ENCODE measurements at places on chromosomes 1 and 21. TPM values are rescaled to one million over a fixed set of nuclear protein-coding genes. Genes with fewer than 3 reads are reported as not detected.

- no peak overlapping the region for H3K4me3 ChIP-seq
- no peak overlapping the region for H3K27ac ChIP-seq
- no peaks in the 10 kb centered on the region for H3K36me3 ChIP-seq
- no peaks in the 10 kb centered on the region for H3K4me1 ChIP-seq
- peak; percentile 67 for DNase-seq
- peaks cover 39% of the 10 kb centered on the region for H3K27me3 ChIP-seq
These were observed 84.9 kb downstream of the CNIH3 start for GRCh38 chr1:224700918-224701531.

The LIN28A gene
- 5.1 TPM for total RNA-seq

DNA sequence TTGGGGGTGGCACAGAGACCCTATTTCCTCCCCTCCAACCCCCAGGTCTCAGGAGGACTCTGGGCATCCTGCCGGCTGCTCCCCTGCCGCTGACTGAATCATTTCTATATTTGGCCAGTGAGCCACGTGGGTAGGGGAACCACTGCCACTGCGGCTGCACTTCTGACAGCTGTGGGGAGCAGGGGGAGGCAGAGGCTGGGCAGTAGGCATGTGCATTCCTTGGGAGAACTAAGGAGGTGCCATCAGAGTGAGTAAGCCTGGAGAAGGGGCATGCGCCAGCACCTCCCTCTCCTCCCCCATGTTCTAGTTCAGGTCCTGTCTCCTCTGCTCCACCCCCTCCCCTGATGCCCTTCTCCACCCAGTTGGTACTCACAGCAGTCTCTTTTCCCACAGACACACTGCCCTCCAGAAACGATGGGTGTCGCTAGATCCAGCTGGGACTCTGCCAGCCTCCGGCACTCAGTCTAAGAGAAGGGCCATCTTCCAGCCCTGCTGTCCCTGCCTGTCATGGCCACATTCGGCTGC is 12.0 kb downstream of the PPFIA4 start:
- DNase-seq, result no peak
- no peak overlapping the region for H3K4me3 ChIP-seq
- H3K27me3 ChIP-seq, result peaks cover 25% of the 10 kb centered on the region
- no peaks in the 10 kb centered on the region for H3K36me3 ChIP-seq
- no peaks in the 10 kb centered on the region for H3K4me1 ChIP-seq
- H3K27ac ChIP-seq, result no peak overlapping the region

- peaks cover 60% of the 10 kb centered on the region for H3K36me3 ChIP-seq
- H3K4me1 ChIP-seq, result 0 out of 2 replicates have a peak, but pooled peaks cover 3% of the 10 kb centered on the region
- H3K4me3 ChIP-seq, result peak overlapping the region; percentile 71
- no peaks in the 10 kb centered on the region for H3K27me3 ChIP-seq
- peak overlapping the region; percentile 99 for H3K27ac ChIP-seq
These were observed 779 bp downstream of the SON start for GRCh38 chr21:33543505-33544129.

The NPHS2 gene
- not detected for total RNA-seq

- no peak overlapping the region for H3K27ac ChIP-seq
- no peak for DNase-seq
- no peak overlapping the region for H3K4me3 ChIP-seq
- no peaks in the 10 kb centered on the region for H3K27me3 ChIP-seq
- no peaks in the 10 kb centered on the region for H3K4me1 ChIP-seq
These were observed 123.9 kb upstream of the DPYD start for GRCh38 chr1:98044766-98045165.

The PCP4 gene
- total RNA-seq, result not detected

The PTGER3 gene
- total RNA-seq, result 33.3 TPM

The DCAF6 gene
- total RNA-seq, result 40.6 TPM

DNA sequence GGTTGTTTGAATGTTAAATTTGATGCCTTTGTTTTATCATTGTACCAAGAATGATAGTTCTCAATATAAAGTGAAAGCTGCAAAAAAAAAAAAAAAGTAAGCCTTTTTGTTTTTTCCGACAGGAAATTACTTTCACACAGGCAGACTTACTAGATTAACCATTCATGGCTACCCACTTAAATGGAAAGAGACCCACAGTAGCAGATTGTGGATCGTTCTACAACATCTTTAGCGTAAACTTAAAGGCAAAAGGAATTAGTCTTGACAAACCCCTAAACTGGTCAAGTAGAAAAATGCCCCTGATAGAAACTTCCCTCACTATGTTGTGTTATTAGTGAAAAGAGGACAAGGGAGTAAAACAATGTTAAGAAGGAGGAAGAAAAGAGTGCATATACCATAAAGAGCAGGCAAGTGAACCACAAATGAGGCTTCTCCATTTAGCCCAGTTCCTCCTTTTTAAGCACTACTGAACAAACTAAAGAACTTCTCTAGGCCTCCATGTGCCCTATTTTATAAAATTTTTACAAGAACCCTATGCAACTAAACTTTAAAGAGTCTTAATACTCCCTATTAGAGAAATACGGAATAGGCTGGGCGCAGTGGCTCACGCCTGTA is 1560.3 kb downstream of the MRPL39 start:
- H3K4me3 ChIP-seq, result no peak overlapping the region
- H3K27ac ChIP-seq, result no peak overlapping the region
- no peaks in the 10 kb centered on the region for H3K36me3 ChIP-seq
- no peak for DNase-seq

Data from K562 (cell line).